ENCODE measurements at places on chromosomes 11 and 22.

DNA sequence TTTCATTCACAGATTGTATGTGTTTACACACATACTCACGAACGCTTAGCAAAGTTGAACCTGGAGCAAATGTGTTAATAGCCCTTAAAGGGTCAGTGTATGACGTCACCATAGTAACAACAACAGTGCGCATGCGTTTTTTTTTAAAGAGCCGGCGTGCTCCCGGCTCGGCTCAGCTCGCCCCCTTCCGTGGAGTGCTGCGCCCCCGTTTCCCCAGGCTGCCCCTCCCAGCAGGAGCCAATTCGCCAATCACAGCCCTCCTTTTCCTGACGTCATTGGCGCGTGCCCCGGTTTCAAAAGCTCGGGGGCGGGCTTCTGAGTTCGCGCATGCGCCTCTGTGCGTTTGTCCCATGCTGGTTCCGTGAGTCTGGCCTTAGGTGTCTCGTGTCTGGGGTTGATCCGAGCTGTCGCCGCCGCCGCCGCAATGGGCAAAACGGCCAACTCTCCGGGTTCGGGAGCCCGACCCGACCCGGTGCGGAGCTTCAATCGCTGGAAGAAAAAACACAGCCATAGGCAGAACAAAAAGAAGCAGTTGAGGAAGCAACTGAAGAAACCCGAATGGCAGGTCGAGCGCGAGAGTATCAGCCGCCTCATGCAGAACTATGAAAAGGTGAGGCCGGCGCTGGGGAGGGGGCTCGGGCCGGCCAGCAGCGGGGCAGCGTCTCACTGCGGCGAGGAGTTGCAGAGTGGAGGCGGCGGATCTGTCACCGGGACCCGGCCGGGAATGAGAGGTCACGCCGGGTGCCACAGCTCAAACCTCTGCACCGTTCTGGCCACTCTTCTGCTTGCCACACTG lies at the start of gene DDX10:
TSS of gene DDX10 (plus strand) at position 340 of the 796 bp plus-strand sequence. CDS start at position 425, 85 bp downstream.
- DNase-seq = peak; percentile 97

- DNase-seq = no peak
These were observed 70.6 kb downstream of the C2CD3 start for GRCh38 chr11:74100231-74100630.

GRCh38 chr22:20523086-20523983 lies 15.9 kb downstream of the MED15 start:
- DNase-seq = no peak

- no peak for DNase-seq
These were observed 327.8 kb downstream of the MIAT start for GRCh38 chr22:26985206-26985605.

DNA sequence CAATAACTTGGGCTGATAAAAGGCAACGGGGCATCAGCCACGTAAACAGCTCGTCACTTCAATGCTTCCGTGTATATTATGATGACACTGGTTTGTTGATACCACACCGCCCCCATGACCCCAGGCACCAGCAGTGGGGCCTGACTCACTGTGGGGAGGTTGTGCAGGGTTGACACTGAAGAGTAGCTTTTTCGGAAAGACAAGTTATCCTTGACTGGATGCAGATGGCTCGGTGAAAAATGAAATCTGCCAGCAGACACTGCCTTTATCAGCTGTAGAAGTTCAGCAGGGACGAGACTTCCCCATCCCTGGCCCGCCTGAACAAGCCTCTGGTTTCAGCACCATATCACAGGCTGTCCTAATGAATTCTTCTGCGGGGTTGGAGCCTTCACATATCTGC lies 55.6 kb downstream of the WT1 start:
- no peak for DNase-seq

- no peak for DNase-seq
These were observed 32.9 kb upstream of the SLN start for GRCh38 chr11:107744736-107745135.

DNA sequence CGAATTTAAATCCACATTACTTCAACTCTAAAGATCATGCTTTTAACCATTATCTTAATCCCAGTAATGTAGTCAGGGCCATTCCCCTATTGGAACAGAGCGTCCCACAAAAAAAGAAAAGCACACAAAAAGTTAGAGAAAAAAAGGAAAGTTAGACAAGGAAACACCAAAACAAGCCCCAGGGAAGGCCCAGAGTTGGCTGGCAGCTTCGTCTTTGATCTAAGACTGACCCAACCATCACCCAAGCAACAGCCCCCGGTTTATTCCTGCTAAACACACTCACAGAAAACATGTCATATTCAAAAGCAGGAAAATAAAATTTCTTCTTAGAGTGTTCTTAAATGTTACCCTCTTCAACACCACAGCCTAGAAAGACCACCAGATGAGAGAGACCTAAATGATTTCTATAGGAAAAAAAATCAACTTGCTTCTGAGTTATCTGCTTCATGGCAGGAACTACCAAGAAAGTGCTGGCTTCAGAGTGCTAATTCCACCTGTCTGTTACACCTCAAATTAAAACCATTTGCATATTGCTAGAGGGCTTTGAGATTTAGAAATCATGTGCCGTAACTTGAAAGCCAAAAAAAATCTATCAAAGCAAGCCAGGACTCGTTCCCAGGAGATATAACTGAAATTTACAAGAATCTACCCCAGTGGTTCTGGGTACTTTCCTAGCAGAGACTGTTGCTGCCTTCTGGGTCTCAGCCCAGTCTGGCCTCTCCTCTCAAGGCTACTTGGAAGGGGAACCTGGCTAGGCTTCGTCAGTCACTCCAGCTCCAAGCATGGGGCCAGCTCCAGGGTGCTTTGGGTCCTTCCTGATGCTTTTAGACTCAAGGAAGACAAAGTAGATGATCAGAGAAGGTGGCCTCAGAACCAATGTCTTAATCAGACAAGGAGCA lies 31.2 kb downstream of the POU2AF3 start:
- no peak for DNase-seq

- DNase-seq = no peak
These were observed 6.0 kb downstream of the ART5 start for GRCh38 chr11:3635641-3636375.

DNA sequence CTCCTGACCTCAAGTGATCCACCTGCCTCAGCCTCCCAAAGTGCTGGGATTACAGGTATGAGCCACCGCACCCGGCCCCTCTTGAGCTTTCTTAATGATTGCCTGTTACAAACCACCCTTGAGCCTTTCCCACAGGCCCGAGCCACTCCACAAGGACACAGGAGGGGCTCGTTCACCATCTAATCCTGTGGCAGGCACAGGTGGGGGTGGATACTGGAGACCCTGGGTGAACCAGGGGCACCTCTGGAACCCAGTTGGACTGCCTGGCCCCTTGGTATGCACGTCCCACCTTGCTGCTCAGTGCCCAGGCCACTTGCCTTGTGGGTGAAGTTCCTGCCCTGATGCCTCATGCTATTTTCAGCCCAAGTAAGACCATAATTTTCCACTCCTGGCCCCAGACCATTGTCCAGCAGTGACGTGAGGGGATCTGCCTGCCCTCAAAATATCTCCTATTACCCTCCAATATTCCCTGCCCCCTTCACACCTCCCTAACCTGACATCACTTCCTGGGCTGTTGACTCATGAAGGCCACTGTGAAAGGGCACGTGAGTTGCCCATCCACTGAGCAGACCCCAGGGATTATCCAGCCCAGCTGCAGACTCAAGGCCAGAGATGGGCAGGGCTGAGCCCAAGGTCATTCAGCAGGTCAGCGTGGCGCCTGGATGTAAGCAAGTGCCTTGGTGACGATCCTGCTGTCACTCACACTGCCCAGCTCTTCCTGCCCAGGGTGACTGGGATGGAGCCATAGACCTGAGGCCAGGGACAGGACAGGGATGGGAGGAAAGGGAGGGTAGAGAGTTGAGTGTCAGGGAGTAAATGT lies 19.6 kb downstream of the P2RY2 start:
- peak; percentile 2 for DNase-seq

GRCh38 chr11:70654016-70654415 lies 255.7 kb downstream of the CTTN start:
- DNase-seq = no peak

DNA sequence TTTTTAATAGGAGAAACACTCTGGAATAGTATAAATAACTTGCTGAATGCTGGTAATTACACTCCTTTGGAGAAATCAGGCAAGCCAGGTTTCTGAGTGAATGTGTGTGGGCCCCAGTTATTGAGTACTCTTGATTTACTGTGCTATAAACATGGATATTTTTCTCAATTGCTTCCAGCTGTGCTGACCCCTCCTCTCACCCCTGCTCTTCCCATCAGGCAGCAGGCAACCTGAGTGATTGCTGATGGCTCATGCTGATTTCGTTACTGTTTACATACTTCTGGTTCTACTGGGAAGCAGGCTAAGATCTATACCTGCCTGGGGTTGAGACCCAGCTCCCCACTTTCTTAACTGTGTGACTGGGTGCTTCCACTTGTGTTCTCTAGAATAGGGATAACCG lies 68.5 kb downstream of the DHCR7 start:
- no peak for DNase-seq

DNA sequence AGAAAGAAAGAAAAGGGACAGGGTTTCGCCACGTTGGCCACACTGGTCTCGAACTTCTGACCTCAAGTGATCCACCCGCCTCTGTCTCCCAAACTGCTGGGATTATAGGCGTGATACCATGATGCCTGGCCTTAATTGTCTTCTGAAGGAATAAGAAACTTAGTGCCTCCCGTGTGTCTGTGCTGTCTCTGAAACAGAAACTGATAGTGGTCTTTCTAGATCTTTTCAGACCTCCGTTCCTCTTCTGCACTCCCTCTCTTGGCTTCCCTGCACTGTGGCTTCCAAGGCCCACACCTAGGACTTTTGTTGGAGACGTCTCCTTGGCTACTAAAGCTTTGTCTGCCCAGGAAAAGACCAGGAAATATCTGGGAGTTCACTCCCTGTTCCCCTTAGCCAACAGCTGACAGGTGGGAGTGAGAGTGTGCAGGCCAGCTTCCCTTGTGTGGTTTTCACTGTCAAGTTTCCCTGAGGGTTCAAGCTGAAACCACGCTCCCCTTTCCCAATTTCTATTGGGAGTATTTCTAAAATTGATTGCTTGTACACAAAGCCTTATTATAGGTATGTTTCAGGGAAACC lies 10.1 kb upstream of the HTR3B start:
- no peak for DNase-seq

- no peak for DNase-seq
These were observed 1152.4 kb downstream of the BRD1 start for GRCh38 chr22:48675141-48675829.

- DNase-seq = no peak
These were observed 1.2 kb downstream of the OR6X1 start for GRCh38 chr11:123753110-123753509.

GRCh38 chr11:90343673-90344072 lies 120.8 kb upstream of the CHORDC1 start:
- no peak for DNase-seq

- no peak for DNase-seq
These were observed 271.8 kb downstream of the LARGE1 start for GRCh38 chr22:33648478-33648877.

- no peak for DNase-seq
These were observed 211.3 kb downstream of the NXPE2 start for GRCh38 chr11:114889594-114890011.

DNA sequence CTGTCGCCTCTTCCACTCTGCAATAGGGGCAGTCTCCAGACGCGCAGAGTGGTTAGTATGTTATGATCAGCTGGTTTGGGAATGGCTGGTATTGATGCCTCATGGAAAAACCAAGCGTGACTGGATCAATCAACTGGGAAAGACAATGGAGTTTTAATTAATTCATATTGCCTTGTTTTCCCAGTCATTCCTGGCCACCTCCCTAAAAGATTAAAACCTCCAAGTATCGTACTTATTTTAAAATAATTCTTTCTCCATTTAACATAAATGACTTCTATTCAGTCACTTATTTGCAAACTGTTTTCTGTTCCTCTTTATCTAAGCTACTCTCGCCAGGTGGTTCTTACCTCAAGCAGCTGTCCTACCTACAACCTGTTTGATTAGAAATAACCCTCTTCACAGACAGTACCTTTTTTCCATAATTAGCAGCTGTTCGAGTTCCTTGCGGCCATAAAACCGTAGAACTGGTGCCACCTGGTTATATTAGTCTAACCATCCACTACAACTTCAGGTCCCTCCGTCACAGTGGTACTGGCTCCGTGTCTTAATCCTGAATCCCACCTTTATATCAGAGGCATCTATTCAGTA lies 898 bp downstream of the ZNF215 start:
- no peak for DNase-seq

DNA sequence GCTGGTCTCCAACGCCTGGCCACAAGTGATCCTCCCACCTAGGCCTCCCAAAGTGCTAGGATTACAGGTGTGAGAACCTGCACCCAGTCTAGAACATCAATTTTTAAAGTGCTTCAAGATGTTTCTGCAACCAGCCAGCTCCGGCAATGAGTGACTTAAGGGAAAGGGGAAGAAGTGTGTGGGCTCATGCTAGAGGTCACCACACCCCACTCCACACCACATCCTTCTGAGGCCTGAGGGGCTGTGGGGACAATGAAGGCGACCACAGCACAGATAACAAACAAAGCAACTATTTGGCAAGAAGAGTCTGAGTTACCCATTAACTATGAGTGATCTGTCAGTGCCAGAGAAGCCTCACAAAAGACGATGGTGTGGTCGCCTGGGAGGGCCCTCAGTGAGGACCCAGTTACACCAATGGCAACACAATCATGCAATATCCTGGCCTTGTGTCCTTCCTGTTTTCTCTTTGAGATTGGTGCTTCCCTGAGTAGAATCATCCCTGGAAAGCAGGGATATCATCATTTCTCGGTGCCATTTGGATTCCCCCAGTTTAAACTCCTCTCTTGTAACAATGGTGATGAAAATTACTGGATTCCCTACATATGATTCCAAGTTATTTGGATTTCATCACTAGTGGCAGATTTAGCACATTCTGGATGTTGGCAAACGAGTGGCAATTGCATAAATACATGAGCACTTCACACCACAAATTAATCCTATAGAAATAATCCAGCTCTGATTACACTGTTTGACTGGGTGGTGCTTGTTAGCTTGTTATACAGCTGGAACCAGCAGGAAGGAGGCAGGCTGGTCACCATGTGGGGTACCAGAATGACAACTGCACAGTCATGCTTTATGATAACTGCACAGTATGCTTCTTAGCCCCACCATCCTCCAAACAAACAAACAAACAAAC lies 18.4 kb downstream of the ABTB2 start:
- no peak for DNase-seq

DNA sequence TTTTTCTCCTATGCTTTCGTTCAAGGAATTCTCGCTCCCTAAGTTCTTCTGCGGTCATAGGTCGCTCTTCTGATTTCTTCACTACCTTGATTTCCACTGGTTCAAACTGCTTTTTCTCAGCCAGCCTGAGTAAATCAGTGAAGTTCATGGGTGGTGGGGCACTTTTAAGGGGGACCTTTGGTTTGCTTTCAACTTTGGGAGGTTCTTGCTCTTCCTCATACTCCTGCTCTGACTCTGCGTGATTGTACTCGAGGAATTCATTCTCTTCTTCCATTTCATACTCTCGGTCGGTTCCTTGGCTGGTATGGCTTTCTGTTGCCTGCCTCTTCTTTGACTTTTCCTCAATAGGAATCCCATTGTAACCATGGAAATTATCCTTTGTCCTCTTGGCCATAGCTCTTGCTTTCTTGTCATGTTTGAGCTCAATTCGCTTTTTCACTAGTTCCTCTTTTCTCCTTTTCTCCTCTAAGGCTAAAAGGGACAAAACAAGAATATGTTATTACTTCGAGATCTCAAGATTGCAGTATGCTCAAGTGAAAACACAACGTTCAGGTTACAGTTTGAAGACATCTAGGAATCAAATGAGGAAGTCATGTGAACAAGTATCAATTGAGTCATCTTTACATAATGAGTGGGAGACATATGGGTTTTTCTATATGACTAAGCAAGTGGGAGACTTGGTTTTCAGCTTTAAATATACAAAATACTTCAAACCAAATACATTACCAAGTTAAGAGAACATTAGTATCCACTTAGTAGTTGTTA lies 16.2 kb downstream of the MISFA start:
- DNase-seq = no peak

GRCh38 chr11:16788141-16789062 lies 50.0 kb downstream of the C11orf58 start:
- peak; percentile 81 for DNase-seq
